ENCODE measurements at places on chromosomes 7 and 10.

GRCh38 chr10:112304267-112304859, 21.2 kb downstream of the TECTB start:
- DNase-seq = peak; percentile 20

- DNase-seq = no peak
Observed at GRCh38 chr7:44971902-44972441, 6.8 kb downstream of the MYO1G start.

GRCh38 chr7:26554952-26555351, 263.3 kb downstream of the SNX10 start:
- no peak for DNase-seq

DNA sequence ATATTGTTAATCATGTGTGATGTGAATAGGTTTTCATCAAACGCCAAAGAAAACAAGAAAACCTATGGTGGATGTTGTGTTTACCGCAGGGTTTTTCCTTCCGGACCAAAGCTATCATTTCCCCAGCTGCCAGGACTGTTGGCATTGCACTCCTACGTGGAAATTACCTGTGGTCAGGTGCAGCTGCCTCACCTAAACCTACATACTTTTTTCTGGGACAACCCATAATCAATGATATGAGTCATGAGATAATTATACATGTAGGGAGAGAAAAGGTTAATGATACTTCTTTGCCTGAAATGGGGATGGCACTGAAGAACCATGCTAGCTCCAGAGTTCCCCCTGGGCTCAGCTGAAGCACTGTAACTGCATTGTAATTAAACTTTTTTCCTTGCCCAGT, 223.6 kb upstream of the SEMA3E start:
- no peak for DNase-seq

DNA sequence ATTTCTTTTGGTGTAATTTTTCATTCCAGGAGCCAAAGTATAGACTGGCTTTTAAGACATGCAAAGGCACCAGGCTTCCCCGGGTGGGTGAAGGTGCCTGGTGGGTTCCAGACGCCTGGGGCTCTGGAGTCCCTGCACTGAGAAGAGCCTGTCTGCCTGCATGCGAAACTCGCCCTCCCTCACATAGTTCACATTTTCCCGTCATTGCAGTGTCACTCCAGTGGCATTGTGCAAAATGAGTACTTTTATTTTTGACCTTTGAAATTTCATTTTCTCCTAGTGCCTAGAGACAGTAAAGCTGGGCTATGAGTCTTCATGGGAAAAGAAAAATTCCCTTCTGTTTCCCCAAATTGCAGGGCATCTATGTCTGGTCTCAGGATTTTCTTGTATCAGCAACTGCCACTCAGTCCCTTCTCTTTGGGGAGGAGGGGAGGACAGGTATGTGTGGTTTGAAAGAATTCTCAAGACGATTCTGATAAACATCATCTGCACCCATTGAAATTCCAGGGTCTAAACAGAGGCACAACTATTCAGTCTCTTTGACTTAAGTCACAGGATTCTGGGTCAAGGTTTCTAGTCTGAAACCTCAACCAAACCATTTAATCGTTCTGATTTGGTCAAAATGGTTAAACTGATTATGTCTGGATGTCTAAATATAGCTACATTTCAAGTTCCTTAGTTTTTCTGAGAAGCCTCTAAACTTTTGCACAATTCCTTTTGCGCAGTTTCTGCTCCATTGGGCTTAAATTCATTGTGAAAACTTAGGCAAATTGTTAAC, 107.8 kb downstream of the CYP26A1 start:
- no peak for DNase-seq

DNA sequence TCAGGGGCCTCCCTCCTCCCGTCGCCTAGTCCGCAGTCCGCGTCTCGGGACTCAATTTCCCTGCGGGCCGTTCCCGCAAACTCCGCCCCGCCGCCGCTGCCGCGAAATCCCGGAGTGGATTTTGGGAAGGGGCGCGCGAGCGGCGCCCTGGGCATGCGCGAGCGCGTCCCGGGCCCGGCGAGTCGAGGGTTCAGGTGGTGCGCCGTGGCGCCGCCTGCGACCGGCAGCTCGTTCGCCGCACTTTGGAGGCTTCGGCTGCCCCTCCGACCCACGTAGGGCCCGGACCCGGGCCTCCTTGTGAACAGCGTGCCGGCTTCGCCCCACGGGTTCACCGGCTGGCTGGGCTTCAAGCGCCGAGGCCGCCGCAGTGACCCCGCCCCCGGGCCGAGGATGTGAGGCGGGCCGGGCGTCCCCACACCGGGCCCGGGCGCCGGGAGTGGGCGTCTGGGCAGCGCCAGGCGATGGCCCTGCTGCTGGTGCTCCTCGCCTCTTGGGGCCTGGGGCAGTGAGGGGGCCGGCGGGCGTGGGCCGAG, at the start of gene PLEKHA8:
Gene PLEKHA8, plus strand, starts transcription at position 197 of the 533 bp plus-strand sequence. CDS start 351 bp downstream, outside the sequence.
- DNase-seq = peak; percentile 72

DNA sequence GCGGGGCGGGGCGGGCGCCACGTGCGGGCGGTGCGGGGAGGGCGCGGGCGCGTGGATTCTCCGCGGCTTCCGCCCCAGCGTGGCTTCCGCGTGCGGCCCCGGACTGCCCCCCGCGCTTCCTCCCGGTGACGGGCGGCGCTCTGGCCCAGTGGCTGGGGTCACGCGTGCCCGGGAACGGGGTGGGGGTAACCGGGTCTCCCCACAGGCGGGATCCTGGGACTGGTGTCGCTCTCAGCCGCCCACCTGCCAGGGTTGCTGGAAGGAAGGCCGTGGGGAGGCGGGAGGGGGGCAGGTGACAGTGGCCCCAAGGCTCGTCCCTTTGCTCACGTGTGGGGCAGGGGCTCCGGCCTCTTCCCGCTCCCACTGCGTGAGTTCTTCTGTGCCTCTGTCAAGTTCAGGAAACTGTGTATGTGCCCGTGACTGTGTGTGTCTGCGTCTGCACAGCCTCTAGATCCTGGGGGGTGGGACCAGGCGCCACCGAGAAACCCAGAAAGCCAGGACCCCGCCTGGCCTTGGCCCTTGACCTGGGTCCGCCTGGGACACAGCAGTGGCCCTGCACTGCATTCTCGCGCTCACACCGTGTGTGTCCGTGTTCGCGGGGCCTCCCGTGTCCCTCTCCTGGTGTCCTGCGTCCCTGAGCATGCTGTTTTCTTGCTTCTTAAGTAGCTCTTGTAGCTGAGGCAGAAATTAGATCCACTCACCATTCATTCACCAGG, 919 bp downstream of the MAFK start:
- DNase-seq = no peak

GRCh38 chr10:132139526-132139925, 47.2 kb upstream of the DPYSL4 start:
- DNase-seq = no peak

DNA sequence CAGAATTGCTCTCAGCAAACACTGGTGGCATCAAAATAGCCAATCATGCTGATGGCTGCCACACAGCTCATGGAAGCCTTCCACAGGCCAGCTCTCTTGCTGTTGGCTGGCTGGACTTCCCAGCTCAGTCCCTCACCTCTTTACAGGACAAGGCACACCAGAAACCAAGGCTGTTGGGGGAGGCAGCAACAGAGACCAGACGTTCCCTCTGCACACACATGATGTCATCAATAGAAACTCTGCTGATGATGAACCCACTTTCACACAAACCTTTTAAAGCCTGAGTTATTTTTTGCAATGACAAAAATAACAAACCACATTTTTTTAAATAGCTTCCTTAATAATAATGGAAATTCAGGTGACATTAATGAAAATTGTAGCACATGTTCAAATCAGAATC, 300.9 kb upstream of the C7orf33 start:
- no peak for DNase-seq

- DNase-seq = no peak
Observed at GRCh38 chr10:52400562-52400961, 86.5 kb downstream of the DKK1 start.

DNA sequence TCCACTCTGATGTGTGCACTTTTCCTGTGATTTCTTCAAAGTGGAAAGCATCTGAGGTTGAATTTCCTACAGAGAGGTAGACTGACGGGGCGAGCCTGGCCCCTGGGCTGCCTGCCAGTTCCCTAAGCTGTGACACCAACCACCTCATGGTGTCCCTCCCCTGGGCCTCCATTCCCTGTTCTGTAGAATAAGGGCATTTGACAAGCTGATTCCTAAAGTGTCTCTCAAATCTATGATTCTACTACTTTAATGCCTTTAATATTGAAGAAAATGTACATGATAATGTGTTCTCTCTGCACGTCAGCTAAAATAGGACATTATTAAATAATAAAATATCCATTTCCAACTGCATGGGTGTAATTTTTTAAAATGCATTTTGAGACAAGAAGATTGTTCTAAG, 105.1 kb downstream of the SEC61G start:
- no peak for DNase-seq
